Erythroblast (primary cell): ENCODE measurements at places on chromosomes 16 and 17.
A peak's percentile ranks its signal among the peaks of the same experiment; 100 is the strongest.

GRCh38 chr16:81946206-81946605, 65.1 kb downstream of the SDR42E1 start:
- DNase-seq = no peak

- peak; percentile 84 for DNase-seq
These were observed 658 bp downstream of the TNFRSF12A start for GRCh38 chr16:3020604-3021448.

DNA sequence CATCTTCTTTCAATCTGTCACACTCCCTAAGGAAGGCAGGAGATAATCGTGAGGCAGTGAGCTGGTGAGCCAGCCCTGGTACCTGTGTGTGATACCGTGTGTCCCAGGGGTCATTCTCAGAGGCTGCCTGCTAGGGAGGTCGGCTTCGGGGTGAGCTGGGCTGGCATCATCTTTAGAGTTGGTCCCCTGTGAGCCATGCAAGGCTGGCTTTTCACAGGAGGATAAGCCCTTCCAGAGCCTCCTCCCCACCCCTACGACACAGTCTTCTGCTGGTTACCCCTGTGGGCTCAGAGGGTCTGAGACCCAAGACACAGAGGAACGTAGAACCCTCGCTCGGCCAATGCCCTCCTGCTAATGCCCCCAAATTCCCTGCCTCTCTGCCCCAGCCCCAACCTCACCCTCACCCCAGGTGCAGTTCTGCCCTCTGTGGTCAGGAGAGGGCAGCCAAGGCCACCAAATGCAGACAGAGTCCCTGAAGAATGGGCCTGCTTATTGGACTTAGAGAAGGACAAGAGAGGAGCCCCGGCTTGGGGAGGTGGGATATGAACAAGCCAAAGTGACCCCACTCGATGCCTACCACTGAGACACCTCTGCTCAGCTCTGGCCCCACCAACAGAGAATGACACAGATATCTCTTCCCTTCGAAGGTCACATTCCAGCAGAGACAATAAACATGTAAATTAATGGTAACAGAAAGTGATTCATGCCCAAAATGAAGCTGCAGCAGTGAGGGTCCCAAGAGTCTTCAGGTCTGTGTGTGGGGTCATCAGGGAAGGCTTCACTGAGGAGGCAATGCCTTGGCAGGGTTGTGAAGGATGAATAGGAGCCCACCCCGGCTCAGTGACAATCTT, 80.8 kb upstream of the CCL1 start:
- DNase-seq = peak; percentile 19

- no peak for DNase-seq
These were observed 1.3 kb downstream of the HOXB9 start for GRCh38 chr17:48624544-48625494.

DNA sequence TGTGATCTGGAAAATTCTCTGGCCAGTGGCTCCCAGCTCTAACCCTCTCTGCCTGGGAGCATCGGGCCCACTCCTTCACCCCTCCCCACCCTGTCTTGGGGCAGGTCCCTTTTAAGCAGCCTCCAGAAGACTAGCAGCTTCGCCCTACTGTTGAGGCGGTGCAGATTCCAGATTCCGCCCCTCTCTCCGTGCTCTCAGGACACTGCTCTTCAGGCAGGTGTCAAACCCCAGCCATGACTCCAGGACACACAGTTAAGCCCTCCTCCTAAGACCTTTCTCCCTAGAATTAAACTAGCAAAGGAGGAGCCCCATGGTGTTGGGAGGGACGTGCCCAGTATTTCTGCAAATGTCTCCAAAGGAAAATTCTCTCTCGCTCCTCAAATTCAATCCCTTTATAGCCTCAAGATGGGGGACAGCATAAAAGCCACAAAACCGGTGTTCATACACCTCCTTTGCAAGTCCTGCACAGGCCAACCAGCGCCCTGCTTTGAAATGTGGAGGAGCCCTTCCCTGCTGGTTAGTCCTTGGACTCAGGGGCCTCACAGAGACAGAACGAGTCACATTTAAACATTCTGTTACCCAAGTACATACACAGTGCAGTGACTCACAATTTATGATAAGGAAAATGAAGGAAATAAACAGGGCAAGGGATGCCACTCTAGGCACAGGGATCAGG, 7.2 kb downstream of the LPO start:
- DNase-seq = no peak
